ENCODE measurements at places on chromosomes 1 and 21.

GRCh38 chr1:169160845-169161495 is 54.5 kb downstream of the ATP1B1 start:
- no peak for DNase-seq

- no peak for DNase-seq
Measured at GRCh38 chr1:37094302-37094701, 60.0 kb upstream of the GRIK3 start.

- no peak for DNase-seq
Measured at GRCh38 chr1:204453141-204453772, 41.3 kb downstream of the PIK3C2B start.

DNA sequence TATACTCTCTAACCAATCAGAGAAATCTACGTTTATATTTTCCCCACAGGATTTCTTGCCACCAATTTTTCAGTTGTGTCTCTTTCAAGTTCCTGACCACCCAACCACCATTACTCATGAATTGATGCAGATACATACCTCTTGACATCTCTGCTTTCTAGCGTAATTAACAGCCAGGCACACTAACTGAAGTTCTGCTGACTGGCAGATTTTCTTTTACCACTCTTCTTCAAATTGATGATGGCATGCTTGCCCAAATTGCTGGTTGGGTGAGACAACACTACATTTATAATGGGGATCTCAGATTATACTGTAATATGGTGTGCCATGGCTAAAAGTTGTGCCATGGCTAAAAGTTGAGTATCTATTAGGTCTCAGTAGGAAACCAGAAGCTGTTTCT is 566.7 kb downstream of the ADGRL2 start:
- DNase-seq: no peak

DNA sequence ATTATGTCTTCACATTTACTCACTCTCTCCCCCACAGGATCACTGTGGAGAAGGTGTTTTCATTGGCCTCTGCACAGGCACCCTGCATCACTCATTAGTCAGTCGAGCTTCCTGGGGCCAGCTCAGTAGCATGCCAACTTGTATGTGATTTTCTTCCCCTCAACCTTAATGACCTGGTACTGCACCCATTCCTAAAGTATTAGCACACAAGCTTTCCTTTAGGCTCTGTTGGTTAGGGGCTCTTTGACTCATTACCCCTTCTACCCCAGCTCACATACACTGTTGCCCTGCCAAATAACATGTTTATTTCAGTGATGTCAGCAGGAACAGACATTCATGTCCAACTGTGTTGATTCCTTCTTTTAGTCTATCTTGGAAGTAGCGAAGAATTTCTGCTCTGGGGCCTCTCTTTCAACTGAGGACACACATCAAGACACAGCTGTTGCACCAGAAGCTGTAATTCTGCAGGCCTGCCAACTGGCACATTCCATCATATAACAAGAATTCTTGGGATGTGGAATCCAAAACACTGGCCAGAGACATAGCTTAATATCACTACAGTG is 603.5 kb upstream of the ADAMTS5 start:
- DNase-seq: peak; percentile 96

- peak; percentile 56 for DNase-seq
Measured at GRCh38 chr1:113534875-113535274, 144.6 kb downstream of the MAGI3 start.

DNA sequence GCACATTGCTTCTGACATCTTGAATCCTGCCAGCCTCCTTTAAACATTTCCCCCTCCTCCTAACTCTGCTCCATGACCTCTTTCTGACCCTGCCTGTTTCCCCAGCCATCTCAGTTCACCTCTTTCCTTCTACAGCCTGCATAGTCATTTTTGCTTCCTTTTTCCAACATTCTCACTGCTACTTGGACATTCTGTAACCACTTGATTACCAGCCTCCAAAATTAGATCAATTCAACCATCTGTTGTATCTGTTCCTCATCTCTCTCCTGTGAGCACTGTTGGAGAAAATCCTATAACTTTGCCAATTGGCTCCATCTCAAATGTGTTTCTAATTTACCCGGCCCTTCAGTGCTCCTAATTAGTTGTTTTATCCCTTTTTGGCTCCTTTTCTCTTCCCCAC is 27.5 kb upstream of the GPR88 start:
- DNase-seq: no peak

DNA sequence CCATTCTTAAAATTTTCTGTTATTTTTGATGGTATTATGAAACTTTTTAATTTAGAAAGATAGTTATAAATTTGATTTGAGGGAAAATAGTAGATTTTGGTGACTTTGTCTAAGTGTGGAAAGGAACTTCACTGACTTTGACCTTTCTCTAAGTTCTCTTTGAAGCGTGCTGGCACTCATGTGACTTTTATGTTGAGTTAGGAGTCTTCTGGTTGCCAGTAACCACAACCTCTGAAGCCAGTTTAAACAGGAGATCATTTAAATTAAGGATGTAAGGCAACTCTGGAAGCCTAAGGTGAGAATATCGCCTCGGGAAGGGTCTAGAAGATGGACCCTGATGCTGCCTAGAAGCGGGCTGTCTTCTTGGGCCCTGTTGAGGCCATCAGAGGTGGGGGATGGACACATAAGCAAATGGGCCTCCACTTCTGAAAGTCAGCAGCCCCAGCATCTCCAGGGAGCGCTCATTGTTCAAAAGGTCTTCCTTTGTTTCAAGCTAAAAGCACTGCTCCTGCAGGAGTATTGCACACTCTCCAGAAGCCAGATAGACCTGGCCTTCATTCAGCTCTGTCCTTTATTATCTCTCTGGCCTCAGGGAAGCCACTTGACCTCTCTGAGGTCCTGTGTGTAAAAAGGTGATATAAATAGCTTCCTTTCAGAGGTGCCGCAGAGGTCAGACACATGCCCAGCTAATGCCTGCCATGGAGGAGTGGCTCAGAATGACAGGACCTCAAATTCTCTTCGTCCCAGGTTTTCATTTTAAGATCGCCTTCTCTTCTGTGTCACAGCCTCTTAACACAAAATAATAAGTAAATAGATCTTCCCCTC is 5.1 kb upstream of the RCAN1 start:
- no peak for DNase-seq

- DNase-seq: no peak
Measured at GRCh38 chr1:240820816-240821215, 208.9 kb upstream of the GREM2 start.

GRCh38 chr1:183096894-183097293 is 73.7 kb downstream of the LAMC1 start:
- DNase-seq: peak; percentile 92

GRCh38 chr21:24027396-24027795 is 1579.9 kb downstream of the MRPL39 start:
- DNase-seq: no peak

DNA sequence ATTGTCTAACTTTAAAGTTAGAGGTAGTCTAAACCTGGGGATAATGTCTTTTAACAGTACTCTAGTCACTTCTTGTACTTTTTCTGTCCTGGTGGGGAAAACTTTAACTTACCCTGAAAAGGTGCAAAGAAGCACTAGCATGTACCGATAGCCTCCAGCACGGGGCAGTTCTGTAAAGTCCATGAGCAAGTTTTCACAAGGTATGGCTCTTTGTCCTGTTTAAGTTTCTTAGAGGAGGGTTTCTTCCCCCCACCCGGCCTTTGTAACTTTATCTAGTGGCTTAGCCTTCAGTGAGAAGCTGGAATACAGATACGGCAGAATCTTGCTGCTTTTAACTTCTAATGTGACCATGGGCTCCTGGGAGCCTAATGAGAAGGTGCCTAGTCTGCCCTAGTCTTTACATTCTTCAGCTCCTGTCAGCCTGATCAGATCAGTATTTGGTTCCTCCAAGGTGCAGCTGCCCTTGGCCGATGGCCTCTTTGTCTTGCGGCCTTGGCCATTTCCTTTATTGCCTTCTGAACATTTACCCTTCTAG is 39.8 kb upstream of the CFAP126 start:
- DNase-seq: no peak

- no peak for DNase-seq
Measured at GRCh38 chr1:235087906-235088305, 40.7 kb downstream of the TOMM20 start.

GRCh38 chr1:39701049-39701439 is 9.8 kb upstream of the HPCAL4 start:
- no peak for DNase-seq

DNA sequence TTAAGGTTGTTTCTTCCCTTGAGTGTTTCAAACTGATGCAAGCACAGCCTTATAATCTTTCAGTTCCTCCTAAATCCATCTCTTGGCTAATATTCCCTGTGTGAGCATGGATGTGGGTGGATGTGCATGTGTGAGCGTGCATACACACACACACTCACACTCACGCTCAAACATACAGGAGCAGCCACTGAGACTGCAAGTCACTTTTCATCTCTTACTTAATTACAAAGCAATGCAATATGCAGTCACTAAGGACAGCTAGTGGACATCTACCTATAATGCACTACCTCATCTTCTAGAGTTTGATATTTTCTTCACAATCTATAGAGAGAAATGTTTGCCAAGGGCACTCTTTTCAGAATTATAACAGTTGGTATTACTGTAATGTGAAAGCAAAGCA is 1.4 kb downstream of the ESRRG start:
- DNase-seq: no peak

- DNase-seq: peak; percentile 18
Measured at GRCh38 chr1:154347961-154348360, 22.6 kb downstream of the ATP8B2 start.

Measured in fibroblast of gingiva (primary cell).